Osteoblast (primary cell): ENCODE measurements at places on chromosomes 7 and 10. TPM values are rescaled to one million over a fixed set of nuclear protein-coding genes. Genes with fewer than 3 reads are reported as not detected.

Gene BAMBI
- 13.6 and 14.8 TPM in 2 replicates for total RNA-seq

DNA sequence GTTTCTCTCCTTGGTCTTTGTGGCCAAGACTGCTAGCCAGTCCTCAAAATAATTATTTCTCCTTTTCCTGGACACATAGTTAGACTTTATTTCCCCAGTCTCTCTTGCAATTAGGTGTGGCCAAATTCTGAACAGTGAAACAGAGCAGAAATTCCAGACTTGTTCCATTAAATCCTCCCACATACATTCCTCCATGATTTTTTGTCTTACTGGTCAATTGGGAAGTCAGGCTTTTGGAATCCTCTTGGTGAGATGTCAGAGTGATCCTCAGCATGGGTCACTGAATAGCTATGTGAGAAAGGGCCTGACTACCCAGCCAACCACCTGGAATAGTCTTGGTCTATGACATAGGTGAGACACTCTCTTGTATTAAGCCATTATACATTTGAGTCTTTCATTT, 164.2 kb downstream of the DGKI start:
- peaks cover 53% of the 10 kb centered on the region for H3K4me1 ChIP-seq
- peak overlapping the region; percentile 98 for H3K27ac ChIP-seq
- H3K27me3 ChIP-seq: no peaks in the 10 kb centered on the region
- peak; percentile 72 for DNase-seq
- H3K4me3 ChIP-seq: no peak overlapping the region

Gene PRKAR2B
- total RNA-seq: 2.4 and 2.5 TPM in 2 replicates

GRCh38 chr10:133329491-133330202, 7.0 kb downstream of the CALY start:
- peak overlapping the region; percentile 63 for H3K4me3 ChIP-seq
- peak; percentile 100 for DNase-seq
- H3K27me3 ChIP-seq: peaks cover 70% of the 10 kb centered on the region

DNA sequence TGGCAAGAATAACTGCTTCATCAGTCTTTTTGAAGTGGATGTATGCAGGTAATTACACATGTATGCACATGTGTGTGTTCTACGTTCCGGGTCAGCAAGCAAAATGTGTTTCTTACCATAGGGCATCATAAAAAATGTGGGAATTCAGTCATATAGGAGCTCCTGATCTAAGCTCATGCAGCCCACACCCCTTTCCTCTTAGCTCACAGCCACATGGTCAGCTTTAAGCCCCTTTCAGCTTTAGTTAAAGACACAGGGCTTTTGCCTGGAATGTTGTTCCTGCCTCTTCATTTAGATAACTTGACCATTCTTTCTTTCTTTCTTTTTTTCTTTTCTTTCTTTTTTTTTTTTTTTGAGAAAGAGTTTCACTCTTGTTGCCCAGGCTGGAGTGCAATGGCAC, 258.1 kb downstream of the RPS24 start:
- H3K36me3 ChIP-seq: no peaks in the 10 kb centered on the region
- H3K27ac ChIP-seq: no peak overlapping the region
- H3K27me3 ChIP-seq: no peaks in the 10 kb centered on the region
- H3K4me3 ChIP-seq: no peak overlapping the region
- H3K4me1 ChIP-seq: no peaks in the 10 kb centered on the region

GRCh38 chr7:234051-234707, 41.8 kb downstream of the FAM20C start:
- H3K4me3 ChIP-seq: no peak overlapping the region
- no peak overlapping the region for H3K27ac ChIP-seq
- H3K4me1 ChIP-seq: peaks cover 32% of the 10 kb centered on the region
- no peaks in the 10 kb centered on the region for H3K27me3 ChIP-seq
- H3K36me3 ChIP-seq: peaks cover 37% of the 10 kb centered on the region
- no peak for DNase-seq
